Stimulated activated CD4-positive, alpha-beta T cell treated with anti-CD3 and anti-CD28 coated beads, Interleukin-1b, Interleukin-23, amount 100 ng/mL, for 1 hour (primary cell): ENCODE measurements at places on chromosomes 4 and X.

DNA sequence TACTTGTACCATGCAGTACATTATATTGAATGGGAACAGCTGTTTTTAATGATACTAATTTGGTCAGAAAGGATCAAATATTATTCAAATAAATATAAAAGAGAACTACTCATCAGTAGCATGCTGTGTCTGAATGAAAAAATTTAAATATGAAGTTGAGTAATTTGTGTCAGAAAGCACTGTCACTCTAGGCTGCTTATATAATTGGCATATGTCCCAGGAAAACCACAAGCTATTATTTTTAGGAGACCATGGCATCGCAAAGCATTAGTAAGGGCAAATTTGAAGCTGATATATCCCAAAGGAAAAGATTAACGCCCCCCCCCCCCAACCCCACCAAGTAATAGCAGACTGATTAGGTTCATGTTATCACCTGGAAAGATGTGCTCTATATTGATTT, 388.5 kb upstream of the SPANXN4 start:
- DNase-seq = no peak

DNA sequence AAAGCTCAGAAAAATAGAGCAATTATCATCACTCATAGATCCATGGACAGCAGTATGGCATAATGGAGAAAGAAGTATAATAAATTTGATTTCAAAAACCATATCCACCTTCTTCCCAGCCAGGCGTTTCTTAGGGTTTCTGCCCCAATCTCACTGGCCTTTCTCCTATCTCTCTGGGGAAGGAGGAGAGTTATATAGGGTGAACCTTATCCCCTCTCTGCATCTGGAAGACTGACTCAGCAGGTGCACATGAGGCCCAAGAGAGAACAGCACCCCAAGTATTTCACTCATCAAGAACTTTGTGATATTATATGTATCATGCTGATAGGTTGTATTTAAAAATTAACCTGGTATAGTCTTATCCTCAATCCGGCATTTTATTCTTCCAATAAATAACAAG, 318.8 kb upstream of the RASGEF1B start:
- DNase-seq = no peak

DNA sequence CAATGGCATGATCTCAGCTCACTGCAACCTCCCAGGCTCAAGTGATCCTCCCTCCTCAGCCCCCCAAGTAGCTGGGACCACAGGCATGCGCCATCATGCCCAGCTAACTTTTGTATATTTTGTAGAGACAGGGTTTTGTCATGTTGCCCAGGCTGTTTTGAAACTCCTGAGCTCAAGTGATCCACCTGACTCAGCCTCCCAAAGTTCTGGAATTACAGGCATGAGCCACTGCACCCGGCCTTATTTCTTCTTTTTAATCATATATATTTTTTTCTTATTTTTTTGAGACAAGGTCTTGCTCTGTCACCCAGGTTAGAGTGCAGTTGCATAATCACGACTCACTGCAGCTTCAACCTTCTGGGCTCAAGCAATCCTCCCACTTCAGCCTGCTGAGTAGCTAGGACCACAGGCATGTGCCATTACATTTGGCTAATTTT, 184.0 kb downstream of the TSPAN5 start:
- DNase-seq = no peak

GRCh38 chr4:185941461-185941860, 127.5 kb upstream of the TLR3 start:
- DNase-seq = no peak

DNA sequence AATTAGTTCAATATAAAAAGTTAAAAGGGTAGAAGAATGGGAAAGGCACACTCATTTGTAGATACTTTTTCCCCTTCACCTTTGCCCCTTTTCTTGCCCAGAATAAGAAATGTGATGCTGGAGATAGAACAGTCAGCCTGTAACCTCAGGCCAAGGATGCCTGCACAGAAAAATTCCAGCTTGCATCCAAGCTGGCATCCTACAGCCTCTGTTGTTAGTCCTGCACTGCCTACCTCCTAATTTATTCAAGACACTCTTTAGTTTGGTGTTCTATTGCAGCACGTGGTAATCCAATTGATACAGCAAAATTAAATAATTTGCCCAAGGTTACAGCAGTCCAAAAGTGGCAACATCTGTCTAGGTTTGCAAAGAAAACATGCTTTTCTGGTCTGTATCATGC, 9.7 kb upstream of the USO1 start:
- DNase-seq = no peak

DNA sequence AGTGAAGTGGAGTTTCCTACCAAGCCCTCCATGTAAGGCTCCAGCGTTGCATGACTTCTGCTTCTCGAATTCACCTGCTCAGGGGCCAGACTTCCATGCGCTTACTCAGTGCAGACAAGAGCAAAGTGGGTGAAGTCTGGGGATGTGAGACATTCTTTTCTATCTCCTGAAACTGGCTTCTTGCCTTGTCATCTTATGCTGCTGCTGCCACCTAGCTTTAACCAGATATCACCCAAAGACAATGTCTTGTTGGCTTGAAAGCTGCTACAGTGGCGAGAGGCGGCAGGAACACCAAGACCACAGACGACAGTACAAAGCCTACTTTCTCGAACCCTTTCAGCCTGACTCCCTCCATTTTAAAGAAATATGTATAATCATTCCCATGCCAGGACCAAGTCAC, 103.6 kb upstream of the ADGRG2 start:
- no peak for DNase-seq

GRCh38 chr4:109313168-109314133, 11.0 kb upstream of the COL25A1 start:
- no peak for DNase-seq

DNA sequence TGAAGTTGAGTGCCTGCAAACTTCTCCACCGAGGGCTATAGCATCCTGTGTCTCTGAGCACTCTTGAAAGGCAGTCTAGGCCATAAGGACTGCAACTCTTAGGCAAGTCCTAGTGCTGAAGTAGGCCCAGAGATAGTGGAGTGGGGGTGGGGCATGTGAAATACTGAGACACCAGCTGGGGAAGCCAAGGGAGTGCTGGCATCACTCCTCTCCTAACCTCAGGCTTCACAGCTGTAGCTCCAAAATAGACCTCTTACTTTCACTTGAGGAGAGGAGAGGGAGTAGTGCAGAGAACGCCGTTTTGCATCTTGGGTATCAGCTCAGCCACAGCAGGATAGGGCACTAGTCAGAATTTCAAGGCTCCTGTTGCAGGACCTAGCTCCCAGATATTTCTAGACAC, 56.2 kb upstream of the CYSLTR1 start:
- DNase-seq = no peak

DNA sequence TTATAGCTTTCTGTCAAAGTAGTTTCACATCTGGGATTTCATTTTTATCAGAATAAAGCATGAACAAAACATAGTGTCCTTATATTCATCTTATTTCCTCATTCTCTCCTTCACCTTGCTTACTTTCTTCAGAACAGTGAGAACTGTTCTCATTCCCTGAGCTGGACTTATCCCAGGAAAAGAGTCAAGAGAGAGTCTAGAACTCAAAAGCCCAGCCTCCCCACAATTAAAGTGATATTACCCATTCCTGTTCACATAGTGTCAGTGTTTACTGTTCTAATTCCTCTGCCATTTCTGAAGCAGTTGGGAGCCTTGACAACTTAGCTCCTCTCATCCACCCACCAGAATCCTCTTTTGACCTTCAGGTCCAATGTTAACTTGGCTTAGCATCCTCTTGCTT, 42.9 kb downstream of the RASSF6 start:
- DNase-seq = no peak

DNA sequence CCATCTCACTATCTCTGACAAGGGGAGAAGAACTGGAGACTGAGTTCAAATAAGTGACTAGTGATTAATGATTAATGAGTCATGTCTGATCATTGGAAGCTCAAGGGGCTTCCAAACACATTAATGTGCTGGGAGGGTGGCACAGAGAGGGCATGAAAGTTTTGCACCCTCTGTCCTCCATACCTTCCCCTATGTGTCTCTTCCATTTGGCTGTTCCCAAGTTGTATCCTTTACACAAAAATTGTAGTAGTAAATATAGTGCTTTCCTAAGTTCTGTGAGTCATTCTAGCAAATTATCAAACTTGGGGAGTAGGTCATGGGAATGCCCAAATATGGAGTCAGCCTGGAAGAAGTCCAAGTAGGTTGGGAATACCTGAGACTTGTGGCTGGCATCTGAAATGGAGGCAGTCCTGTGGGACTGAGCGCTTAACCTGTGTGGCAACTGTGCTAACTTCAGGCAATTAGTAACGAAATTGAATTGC, 4.1 kb upstream of the FAM200B start:
- DNase-seq = no peak

GRCh38 chr4:4800646-4801408, 58.6 kb upstream of the MSX1 start:
- no peak for DNase-seq

- no peak for DNase-seq
Measured at GRCh38 chrX:135632353-135632752, 81.1 kb upstream of the CT45A1 start.

- no peak for DNase-seq
Measured at GRCh38 chr4:56619160-56619559, 61.9 kb downstream of the HOPX start.

GRCh38 chr4:154707877-154708276, 35.9 kb upstream of the LRAT start:
- no peak for DNase-seq

- no peak for DNase-seq
Measured at GRCh38 chrX:95907081-95907480, 777.6 kb upstream of the DIAPH2 start.

- DNase-seq = no peak
Measured at GRCh38 chr4:134812611-134813010, 611.0 kb upstream of the PABPC4L start.

DNA sequence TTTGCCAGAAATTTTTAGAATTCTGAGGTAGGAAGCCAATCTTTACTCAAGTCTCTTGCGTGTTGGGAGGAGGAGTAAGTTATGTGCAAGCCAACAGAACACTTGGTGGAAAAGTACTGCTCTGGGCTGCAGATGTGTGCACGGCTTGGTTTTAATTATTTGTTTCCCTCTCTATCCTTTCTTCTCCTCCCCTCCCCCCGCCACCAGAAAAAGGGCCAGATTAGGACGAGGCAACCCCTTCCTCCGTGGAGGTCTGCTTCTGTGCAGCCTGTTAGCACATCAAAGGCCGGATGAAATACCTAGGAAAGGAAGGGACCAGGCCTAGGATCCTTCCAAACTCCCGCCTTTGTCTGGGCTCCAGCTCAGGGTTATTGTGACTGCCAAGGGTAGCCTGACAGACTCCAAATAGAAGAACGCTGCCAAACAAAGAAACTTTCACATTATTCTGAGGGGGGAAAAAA, 1.0 kb upstream of the PGRMC1 start:
- DNase-seq = no peak

- no peak for DNase-seq
Measured at GRCh38 chr4:11438647-11439046, 10.0 kb upstream of the HS3ST1 start.
